ENCODE measurements at places on chromosomes 2 and 18.

GRCh38 chr2:10911291-10912075, at the start of gene KCNF1:
Gene KCNF1, plus strand, starts transcription at chr2:10911934. Its CDS starts 493 bp downstream, at chr2:10912427.
- no peak for DNase-seq

- DNase-seq = no peak
Measured at GRCh38 chr18:35247412-35248249, 6.8 kb downstream of the ZNF397 start.

DNA sequence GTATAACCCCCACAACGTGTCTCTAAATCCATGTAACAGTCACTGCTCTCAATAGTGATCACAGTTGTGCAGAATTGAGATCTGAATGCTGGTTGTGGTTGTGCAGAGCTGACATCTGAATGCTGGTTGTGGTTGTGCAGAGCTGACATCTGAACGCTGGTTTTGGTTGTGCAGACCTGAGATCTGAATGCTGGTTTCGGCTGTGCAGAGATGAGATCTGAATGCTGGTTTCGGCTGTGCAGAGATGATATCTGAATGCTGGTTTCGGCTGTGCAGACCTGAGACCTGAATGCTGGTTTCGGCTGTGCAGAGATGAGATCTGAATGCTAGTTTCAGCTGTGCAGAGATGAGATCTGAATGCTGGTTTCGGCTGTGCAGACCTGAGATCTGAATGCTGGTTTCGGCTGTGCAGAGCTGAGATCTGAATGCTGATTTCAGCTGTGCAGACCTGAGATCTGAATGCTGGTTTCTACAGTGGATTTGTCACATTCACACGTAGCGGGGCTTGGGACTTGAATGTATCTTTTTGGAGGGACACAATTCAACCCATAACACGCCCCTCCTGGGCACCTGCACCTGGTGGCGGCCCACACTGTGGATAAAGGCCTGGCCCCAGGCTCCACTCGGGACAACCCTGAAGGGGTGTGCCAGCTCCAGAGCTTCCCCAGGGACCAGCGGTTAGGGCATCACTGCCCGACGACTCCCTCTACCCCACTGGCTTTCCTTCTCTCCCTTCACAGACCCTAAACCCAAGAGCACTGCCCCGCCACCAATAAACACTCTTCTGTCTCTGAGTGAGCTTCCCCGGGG, 51.1 kb upstream of the SLC66A3 start:
- no peak for DNase-seq

- DNase-seq = no peak
Measured at GRCh38 chr18:58892488-58892887, 27.8 kb downstream of the ZNF532 start.

- DNase-seq = no peak
Measured at GRCh38 chr2:102424754-102425153, 1.8 kb downstream of the IL18RAP start.

DNA sequence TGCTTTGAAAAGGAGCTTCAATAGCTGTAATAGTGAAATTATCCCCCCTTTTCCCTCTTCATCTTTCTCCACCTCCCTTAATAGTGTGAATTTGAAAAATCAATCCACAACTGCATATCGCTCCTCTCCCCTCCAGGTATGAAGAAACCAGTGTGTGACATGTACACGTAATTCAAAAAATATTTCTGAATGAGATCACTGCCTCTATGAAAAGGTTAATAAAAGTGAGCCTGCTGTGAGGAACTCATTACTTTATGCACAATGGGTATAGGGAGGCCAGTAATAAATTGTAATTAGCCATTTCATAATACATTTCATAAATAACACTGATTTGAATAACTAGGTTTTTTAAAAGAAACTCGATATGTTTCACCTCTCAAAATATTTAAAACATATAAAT, 209.0 kb upstream of the KYNU start:
- DNase-seq = no peak

DNA sequence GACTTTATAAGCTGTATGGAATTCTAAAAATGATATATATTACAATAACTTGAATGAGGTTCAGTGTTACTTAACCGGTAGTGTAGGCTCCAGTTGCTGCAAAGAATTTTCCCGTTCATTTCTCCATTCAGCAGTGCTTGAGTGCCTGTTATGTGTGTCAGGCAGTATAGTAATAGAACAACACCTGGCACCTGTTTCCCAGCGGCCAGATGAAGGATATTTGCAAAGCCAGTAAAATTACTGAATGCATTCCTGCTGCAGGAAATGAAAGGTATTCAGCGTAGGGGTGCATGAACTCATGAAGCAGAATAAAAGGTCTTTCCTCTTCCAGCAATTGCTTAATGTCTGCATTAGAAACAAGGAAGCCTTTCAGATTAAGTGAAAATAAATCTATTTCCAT, 18.8 kb downstream of the YPEL5 start:
- DNase-seq = no peak

DNA sequence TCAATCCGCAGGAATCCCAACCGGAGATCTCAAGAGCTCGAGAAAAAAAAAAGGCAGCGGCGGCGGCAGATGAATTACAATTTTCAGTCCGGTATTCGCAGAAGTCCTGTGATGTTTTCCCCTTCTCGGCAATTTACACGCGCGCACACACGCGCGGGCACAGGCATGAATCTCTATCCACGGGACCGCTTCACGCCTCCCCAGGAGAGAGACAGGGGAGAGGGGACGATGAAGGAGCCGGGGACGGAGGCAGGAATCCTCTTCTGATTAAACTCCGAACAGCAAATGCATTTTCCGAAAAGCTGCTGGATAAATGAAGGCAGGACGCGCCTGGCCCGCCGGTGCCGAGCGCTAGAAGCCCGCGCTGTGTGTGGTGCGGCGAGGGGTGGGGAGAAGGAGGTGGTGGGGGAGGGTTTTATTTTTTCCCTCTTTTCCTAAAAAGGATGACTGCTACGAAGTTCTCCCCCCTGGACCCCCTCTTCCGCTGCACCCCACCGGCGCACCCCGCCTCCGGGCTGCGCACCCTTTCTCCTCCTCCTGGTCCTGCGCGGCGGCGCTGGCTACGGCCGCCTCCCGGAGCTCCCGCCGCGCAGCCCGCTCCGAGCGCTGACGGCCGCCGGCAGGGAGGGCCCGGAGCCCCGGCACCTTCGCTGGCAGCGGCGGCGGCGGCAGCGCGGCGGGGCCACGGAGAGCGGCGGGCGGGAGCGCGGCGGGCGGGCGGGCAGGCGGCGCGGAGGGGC, at the start of gene BCL2:
TSS of gene BCL2 (minus strand) at position 387 of the 740 bp plus-strand sequence.
- no peak for DNase-seq

DNA sequence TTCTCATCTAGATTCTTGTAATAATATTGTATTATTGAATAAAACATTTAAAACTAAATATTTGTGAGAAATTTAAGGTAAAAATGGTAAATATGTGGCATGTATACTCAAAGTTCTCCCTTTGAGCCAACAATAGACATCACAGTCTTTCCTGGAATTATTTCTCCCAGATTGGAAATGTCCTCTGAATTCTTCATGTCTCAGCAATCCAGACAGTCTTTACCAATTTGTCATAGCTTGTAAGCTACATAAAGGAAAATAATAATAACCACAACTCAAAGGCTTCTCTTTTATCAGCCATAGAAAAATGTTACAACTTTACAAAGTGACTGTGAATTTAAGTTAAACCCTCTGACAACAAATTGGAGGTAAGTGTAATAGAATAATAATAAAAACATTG, 784.9 kb downstream of the EPHA4 start:
- no peak for DNase-seq

- DNase-seq = no peak
Measured at GRCh38 chr2:236403811-236404210, 139.6 kb upstream of the ASB18 start.

DNA sequence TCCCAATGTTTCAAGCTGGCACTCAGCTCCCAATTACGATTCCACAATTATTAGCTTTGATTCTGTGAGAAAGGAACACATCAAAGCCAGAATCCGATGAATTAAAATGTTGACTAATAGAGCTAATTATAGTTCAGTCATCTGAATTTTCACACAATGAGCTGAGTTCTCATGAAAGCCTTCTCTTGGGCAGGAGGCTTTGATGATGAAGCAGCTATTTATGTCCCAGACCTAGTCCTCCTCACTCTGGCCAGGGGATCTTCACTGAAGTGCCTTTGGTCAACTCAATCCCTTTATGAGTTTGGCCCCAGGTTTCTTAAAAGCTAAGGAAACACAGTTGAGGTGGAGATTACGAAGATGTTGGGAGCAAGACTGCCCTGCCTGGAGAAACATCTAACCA, 74.7 kb upstream of the PPM1B start:
- DNase-seq = no peak

GRCh38 chr18:72738136-72738535, 129.7 kb downstream of the NETO1 start:
- DNase-seq = no peak

DNA sequence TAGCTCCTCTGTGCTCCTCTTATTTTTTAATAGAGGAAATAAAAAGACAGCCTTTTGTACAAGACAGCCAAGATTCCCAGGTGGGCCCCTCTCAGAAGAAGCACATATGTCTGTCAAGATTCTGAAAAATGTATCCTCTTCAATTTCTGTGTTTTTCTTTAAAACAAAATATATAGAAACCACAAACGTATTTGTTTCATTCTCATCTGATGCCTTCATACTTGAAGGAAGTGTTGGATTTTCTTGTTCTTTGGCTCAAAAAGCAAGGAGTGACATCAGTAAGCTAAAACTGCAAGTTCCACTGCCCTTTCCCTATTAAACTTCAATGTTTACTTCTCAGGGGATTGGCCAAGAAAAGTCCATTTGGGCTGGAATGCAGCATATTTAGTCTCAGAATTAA, 193.8 kb upstream of the OSR1 start:
- DNase-seq = no peak

DNA sequence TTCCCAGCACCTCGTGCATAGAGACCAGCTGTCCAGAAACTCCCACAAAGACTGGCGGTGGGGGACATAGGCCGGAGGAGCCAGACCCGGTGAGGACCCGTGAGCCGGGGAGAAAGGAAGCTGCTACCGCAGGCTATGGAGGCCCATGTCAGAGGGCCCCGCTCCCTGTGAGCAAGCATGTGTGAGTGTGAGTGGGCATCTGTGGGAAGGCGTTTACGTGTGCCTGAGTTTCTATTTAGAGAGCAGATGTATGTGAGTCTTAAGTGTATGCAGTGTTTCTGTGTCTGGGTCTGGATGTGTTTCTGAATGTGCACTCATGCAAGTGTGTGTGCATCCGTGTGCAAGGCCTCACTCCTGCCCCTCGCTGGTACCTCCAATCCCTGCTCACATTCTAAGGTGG, 187.8 kb upstream of the RAB6C start:
- DNase-seq = no peak

Data from HS-27A (cell line).